Mammary epithelial cell (primary cell): ENCODE measurements at places on chromosomes 3 and 15.
A peak's percentile ranks its signal among the peaks of the same experiment; 100 is the strongest.

DNA sequence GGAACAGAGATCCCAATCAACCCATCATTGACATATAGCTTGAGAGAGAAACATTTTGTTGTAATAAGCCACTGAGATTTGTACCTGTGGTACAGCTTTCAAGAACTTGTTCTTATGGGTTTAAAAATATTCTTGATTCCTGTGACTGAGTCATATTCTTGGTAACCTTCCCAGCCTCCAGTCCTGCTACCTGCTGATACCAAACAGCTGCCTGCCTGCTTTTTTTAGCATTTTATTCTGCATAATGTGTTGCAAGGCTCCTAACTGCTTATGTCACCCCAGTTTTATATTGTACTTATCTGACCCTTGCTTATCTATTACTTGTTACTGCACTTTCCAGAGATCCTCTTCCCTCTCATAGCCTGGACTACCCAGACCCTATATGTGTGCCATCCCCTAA is 349.3 kb upstream of the SOX2 start:
- peak; percentile 40 for DNase-seq

GRCh38 chr3:46713050-46713897 is 4.4 kb downstream of the PRSS50 start:
- no peak for DNase-seq

DNA sequence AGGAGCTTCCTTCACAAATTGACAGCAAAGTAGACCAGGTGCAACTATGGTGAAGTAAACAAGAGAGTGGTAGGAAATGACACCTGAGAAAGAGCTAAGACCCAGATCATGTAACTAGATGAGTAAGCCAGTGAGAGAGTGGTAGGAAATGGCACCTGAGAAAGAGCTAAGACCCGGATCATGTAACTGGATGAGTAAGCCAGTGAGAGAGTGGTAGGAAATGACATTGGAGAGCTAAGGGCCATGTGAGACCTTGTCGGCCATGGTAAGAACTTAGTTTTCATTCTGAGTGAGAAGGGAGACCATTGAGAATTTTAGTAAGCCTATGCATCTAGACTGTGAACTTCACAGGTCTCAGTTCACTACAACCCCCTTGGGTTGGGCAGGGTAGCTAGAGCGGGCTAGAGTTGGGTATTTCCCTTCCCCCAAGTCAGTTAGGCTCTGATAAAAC is 5.4 kb upstream of the SENP7 start:
- DNase-seq = peak; percentile 84

GRCh38 chr15:95698951-95699350 is 631.5 kb upstream of the NR2F2 start:
- no peak for DNase-seq

DNA sequence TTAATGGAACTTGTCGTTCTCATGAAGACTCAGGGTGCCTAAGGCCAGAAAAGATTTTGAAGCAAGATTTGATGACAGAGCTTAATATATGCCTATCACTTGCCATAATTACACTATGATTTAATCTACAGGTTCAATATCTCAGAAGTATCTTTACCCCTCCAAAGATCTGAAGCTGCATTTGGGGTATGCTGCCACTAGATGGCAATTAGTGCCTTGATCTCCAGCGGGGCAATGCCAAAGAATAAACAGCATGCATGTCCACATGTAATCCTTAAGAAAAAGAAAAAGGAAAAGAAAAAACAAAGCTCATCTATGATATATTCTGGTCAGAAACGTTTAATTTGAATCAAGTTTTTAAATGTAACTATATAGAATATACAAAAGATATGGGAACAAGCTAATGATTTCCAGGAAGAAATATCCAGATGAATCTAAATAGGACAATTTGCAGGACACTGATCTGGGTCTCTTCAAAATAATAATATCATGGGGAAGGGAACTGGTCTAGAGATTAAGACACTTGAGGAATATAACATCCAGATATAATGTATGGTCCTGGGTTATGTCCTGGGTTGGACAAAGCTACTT is 55.0 kb upstream of the SOX14 start:
- peak; percentile 6 for DNase-seq

GRCh38 chr15:85840802-85841152 is 46.1 kb upstream of the KLHL25 start:
- no peak for DNase-seq

- no peak for DNase-seq
Measured at GRCh38 chr15:34056911-34057310, 17.9 kb upstream of the AVEN start.

DNA sequence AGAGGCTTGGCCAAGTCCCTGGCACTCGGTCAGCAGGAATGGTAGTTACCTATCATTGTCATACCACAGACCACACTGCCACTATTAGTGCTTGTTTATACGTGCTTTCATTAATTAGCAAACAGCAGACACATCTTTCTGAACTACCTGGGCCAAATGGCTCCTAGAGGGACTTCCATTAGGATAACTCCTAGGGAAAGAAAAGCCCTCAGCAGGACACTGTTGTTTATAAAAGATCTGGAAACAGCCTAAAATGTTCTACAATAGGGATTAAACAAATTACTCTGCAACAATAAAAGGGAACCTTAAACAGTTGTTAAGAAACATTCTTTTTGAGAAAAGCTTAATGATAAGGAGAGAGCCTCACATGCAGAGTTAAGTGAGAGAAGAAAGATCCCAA is 38.5 kb downstream of the ARHGEF3 start:
- no peak for DNase-seq

GRCh38 chr3:133054586-133054985 is 16.4 kb downstream of the TMEM108 start:
- no peak for DNase-seq

DNA sequence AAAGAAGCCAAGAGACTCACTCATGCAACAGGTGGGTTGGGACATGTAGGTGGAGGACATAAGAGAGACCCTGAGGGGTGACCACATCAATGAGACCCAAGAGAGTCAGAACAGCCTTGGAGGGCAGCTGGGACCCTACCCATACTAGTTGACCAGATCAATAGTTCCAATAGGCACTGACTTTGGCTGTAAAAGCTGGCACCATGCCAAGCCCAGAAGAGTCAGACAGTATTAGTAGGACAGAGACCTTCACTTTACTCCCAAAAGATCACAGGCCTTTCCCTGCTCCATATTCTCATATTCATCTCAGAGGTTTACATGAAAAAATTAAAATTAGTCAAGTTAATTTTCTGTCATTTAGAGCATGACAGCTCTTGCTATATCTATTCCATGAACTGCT is 20.9 kb upstream of the GABRR3 start:
- no peak for DNase-seq

DNA sequence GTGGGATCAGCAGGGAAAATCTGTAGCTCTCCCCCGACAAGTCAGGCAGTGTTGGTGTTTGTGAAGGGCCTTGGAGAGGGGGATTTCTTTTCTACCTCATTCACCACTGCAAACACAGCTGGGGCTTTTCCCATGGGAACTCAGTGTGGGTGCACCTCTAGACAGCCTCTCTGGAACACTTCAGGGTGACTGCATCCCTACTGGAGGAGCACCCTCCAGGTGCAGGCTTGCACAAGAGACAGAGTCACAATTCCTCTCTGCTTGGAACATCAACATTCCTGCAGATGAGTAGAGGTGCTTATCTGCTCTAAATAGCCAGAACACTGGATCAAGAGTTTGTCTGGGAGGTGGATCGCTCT is 72.7 kb upstream of the AKAP13 start:
- DNase-seq = peak; percentile 24

DNA sequence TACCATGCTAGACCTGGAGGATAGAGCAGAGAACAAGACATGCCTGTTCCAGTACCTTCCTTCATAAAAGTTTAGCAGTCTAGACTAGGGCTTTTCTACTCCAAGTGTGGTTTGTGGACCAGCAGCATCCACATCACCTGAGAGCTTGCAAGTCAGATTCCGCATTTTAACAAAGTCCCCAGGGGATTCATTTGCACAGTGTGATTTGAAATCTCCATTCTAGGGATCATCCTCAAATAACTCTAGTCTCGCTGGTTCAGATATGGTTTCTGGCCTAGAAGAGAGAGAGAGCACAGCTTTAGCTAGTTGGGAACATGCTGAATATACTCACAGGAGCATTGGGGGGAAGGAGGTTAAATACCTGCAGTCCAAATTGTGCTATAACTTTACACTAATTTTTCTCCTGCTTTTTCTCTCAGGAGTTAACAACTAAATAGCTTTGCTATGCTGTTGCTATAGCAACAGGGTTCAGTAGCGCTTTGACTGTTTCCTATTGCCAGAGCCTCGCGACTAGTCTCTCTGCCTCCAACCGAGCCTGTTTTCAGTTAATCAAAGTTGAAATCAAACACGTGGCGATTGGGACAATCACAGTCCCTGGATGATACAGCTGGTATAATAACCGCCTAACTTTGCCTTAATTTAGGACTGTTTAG is 64.0 kb upstream of the RASGRF1 start:
- no peak for DNase-seq

GRCh38 chr15:68776477-68777270 is 44.0 kb downstream of the ANP32A start:
- no peak for DNase-seq

GRCh38 chr15:40106203-40107161 is 2.2 kb downstream of the BMF start:
- peak; percentile 51 for DNase-seq

DNA sequence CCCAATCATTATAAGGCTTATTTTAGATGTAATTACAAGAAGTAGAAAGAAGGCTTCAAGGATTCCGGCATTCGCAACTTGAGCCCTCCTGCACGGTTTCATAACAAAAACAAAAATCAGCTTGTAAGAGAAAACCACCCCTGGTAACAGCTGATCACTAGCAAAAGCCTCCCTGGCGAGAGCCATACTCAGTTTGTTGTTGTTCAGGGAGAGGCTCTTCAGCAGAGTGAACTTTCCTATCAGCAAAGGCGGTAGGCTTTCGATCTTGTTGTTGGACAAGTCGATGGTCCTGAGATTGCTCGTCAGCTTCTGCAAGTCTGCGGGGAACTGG is 710 bp downstream of the LRRC57 start:
- no peak for DNase-seq

- no peak for DNase-seq
Measured at GRCh38 chr3:25855266-25855784, 65.4 kb downstream of the OXSM start.

- peak; percentile 55 for DNase-seq
Measured at GRCh38 chr3:111539351-111540331, 2.4 kb upstream of the CD96 start.

DNA sequence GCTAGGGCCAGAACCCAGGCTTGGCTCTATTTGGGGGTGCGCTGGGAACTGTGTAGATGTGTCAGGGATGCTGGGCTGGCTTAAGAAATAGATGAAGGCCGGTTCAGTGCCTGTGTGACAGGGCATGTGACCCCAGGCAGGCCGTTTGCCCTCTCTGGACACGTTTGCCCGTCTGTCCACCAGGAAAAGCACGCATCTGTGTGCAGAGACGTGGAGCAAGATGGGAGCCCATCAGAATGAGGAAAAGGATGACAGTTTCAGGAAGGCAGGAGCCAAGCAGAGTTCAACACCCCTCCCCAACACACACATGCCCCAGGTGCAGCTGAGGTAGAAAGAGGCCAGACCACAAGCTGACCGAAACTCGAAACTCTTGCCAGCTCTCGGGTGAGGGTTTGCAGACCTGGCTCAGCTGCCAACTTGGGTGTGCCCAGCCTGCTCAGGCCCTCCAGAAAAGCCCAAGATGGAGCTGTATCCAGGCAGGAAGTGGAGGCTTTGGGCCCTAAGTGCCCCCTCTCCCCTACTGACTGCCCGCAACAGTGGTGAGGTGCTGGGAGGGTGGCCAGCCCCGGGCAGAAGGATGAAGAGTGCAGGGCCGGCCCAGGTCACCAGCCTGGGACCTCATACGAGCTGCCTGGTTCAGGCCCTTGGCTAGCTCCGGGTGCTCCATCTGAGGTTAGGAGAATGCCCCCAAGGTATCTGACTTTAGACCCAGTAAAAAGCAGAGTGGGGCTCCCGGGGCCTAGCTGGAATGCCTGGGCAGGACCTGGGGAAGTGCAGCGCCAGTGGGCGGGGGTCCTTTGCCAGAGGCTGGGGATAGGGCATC is 10.2 kb upstream of the MESP1 start:
- DNase-seq = peak; percentile 78

DNA sequence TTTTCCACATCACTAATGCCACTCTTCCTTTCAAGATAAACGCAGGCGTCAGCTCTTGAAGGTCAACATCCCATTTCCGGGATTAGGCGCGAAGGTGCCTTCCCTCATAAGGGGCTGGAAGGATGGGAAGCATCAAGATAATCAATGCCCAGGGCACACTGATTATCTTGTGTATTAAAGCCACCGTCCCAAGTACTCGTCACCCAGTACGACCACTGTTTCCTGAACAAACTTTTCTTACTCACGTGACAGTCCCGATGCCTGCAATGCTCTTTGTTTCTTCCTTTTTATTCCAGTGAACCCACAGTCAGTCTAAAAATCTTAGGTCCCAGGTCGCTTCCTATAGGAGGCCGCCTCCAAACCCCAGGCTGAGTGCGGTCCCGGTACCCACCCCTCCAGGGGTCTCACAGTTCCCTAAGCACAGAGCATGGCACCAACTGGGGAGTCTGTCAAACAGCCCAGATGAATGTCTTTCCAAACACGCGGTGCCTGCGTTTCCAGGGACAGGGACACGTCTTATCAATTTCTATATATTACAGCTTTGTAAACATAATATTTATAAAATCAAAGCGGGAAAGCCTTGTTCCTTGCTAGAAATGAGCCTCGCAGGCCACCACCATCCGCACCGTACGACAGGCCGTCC is 589 bp downstream of the ANAPC13 start:
- DNase-seq = no peak

DNA sequence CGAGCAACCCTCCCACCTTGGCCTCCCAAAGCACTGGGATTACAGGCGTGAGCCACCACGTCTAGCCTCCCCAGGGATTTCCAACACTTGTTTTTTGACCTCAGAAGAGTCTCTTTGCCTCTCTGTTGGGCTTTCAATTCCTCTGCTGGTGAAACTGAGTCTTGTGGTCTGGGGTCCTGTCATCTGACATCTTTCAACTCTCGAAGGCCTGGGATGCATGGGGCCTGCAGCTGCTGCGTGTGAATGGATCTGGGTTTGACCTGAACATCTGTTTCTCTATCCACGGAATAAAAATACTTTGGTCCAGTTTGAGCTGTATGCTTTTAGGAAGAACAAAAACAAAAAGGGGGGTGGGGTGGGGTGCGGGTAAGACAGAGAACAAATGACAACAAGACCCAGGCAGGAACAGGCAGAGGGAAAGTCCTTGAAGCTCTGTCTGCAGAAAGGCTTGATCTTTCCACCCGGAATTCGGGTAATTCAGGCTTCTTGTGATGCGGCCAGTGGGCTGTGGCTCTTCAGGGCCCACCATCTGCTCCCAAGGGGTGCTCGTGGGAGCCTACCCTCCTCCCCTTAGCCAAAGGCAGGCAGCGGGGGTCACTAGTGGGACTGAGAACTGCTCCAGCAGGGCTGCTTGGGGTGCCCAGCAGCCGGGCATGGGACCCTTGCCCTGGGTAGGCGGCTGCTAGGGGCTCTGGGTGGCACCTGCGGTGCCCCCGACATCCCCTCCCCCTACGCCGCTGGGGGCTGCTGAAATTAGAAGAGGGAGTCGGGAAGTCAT is 71.5 kb downstream of the SLC12A8 start:
- no peak for DNase-seq

DNA sequence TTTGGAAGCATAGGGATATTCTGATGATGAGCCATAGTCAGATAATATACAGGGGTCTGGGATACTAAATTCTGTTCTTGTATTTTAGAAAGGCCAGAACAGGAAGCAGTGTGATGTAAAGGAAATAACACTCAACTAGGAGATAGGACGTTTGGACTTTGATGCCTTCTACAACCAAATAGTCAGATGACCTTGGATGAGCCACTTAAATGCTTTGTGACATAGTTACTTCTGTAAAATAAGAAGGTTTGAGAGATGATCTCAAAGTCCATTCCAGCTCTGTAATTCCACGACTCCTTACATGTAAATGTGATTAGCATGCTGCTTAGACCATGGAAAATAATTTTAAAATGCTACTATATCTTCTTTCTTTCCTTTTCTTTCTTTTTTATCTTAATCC is 29.5 kb upstream of the CCDC54 start:
- no peak for DNase-seq
